ENCODE measurements at places on chromosomes 4 and X.

GRCh38 chr4:183291070-183291469 is 29.0 kb downstream of the CLDN22 start:
- DNase-seq = no peak

- no peak for DNase-seq
Measured at GRCh38 chr4:147863111-147863747, 131.3 kb downstream of the ARHGAP10 start.

DNA sequence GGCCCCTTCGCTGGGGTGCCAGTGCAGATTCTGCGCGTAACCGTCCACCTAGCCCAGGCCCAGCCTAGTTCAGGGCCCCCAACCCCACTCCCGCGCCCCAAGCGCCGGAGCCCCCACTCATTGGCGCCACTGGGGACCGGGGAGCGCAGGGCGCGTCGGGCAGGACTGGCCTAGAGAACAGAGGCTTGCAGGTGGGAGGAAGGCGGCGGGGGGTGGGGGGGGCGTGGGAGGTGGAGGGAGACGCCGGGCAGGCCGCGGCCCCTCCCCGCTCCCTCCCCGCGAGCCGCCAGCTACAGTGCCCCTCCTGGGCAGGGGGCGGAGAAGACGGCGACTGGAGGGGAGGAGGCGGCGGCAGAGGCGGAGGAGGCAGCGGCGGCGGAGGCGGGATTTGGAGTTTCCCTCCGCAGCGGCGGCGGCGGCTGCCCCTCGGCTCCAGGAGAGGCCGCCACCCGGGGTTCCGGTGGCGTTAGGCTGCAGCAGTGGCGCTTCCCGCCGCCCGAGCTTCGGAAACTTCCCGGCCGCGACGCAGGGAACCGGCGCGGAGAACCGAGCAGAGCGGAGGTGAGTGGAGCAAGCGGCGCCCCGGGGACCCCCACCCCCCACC is 4.8 kb upstream of the DUSP9 start:
- DNase-seq = no peak

DNA sequence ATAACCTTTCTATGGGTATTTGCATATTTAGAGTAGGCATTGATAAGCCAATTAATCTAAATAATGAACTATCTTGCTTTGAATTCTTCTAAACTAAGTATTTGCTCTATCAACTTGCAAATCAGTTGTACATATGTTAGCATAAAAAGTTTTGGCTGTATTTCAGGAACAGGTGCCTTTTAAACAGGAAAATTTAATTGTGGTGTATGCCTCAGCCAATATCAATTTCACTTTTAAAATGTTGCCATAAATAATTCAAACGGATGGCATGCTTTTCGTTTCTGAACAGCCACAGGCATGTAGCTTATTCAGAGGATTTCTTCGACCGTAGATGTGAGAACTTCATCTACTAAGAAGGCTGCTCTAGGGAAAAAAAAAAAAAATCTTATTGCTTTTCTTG is 99.9 kb downstream of the DCLK2 start:
- DNase-seq = no peak

DNA sequence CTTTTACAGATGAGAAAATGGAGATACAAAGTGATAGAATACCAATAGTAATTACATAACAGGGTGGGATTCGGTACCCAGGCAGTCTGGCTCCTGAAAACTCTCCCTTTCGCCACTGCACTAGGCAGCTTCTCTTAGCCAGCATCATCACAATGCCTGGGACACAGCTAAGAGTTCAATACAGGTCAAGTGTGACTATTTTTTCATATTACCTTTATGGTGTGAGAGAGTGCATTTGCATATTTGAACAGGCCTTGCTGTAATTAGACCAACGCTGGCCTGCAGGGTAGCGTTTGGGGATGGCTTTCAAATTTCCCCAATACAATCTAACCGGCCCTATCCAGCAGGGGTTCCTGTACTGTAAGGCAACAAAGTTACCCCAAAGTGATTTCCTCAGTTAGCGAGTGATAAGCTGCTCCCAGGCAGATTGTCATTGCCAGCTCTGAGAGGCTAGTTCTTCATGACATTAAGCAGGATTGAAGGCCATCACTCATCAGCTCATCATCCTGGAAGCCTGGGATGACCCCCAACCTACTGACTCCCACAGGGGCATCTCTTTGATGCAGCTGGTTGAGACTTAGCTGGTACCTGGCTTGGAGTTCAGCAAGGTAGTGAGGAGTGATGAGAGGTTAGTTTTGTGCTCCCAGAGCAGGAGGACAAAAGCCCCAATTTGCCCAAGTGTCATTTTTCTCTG is 836.8 kb upstream of the LCORL start:
- DNase-seq = no peak

DNA sequence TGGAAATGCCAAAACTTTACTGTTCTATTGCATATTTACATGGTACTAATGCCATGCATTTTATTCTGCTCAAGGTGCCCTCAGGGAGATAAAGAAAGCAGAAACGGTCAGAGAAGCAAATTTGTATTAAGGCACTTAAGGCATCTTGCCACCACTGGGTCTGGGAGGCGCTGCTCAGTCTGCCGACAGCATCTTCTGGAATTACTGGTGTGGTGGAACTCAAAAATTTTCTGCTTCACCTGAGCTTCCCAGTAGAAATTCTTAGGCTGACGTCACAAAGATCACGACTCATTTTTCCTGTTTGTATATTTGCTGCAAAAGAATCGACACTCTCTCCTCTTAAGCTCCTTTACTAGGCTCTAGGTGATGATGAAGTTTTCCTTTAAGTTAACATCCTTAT is 3.0 kb downstream of the RASSF6 start:
- DNase-seq = no peak
